ENCODE measurements at places on chromosomes 7 and 10.
A peak's percentile ranks its signal among the peaks of the same experiment; 100 is the strongest.

DNA sequence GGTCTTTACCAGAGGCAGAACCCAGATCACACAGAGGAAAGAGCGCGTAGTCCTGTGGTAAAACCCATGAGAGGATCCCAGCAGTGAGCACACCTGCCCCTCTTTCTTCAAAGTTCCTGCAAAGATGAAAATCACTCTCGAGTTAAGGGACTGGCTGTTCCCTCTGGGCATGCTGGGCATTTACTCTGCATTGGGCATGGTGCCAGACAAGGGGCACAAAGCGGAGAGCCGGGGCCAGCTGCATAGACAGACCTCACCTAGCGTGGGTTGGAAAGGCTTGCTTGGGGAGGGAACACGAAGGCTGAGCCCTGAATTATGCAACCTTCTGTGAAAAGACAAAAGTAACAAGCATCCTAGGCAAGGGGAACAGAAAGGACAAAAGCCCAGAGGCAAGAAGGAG lies 120.0 kb upstream of the TCERG1L start:
- no peak for DNase-seq

GRCh38 chr7:85734823-85735222 lies 548.0 kb upstream of the SEMA3D start:
- no peak for DNase-seq

DNA sequence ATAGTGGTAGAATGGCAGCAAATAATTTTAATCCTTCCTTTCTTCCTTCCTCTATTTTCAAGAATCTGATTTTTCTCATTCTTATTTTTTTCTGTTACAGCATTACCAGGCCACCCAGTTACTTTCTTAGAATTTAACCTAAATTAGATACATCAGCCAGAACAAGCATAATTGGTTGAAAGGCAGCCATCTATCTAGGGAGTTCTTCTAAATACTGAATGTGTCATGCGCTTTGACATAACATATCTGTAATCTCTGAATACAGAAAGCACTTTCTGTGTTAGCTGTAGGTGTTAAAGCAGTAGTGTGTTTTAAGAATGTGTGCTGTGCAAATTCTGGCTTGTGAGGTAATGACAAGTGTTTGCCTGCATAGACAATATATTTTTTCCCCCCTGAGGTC lies 97.3 kb downstream of the BTRC start:
- DNase-seq, result no peak

- peak; percentile 91 for DNase-seq
Observed at GRCh38 chr10:79390551-79391229, 43.4 kb downstream of the PPIF start.

GRCh38 chr7:28096713-28097112 lies 83.9 kb downstream of the JAZF1 start:
- peak; percentile 43 for DNase-seq

Data from hematopoietic multipotent progenitor cell (in vitro differentiated cells).